Smooth muscle cell of the brain vasculature (primary cell): ENCODE measurements at places on chromosomes 1 and 21.

GRCh38 chr1:214107322-214108096, 119.7 kb downstream of the PROX1 start:
- no peak for DNase-seq

DNA sequence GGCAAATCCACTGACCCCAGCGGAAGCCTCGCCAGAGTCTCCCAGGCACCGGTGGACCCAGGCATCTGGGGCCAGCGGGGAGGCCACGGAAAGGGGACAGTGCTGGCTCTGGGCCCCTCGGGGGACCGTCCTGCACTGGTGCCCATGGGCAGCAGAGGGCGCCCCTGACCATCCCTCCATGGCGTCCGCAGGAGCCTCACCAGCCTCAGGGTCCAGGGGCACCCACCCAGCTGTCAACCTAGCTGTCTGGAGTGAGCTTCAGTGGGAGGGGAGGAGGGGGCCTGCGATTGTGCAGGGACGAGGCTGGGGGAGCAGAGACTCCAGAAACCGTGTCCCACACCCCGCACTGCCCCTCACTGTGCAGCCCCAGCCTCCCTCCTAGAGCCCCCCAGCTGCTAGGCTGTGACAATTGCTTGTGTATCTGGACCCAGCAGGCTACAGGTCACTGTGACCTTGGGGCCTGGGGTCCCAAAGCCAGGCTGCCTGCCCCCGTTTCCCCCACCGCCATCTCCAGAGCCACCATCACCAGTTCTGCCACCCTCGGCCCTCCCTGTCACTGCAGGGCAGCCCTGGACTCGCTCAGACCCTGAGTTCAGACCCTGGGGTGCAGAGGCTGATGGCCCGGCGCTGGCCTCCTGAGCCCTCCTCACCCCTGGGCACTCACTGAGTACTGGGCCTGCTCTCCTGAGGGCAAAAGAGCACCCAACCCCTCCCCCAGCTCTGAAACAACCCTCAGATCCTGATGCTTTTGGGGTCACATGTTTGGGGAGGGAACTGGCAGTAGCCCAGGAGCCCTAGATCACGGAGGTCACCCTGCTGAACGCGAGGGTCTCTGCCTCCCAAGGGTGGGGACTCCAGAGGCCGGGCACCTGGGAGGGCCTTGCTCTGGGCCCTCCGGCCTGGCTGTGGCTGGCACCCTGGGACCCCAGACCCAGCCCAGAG, 10.6 kb upstream of the COL6A1 start:
- DNase-seq: no peak

DNA sequence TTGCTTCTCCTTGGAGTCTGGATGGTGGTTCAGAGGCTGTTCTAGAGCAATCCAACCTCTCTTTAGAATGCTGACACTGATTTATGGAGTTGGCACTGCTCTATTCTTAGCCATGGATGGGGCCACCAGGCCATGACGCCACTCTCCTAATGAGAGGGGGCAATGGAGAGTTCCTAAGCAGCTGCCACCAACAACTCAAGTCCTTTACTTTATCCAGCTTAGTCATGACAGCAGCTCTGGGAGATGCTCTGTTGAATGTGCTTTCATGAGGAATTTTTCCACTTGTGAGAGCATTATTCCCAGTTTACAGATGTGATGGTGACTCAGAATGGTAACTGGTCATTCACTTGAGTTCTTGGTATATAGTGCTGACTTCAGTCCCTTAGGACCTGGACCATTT, 366.3 kb downstream of the HHAT start:
- DNase-seq: no peak

DNA sequence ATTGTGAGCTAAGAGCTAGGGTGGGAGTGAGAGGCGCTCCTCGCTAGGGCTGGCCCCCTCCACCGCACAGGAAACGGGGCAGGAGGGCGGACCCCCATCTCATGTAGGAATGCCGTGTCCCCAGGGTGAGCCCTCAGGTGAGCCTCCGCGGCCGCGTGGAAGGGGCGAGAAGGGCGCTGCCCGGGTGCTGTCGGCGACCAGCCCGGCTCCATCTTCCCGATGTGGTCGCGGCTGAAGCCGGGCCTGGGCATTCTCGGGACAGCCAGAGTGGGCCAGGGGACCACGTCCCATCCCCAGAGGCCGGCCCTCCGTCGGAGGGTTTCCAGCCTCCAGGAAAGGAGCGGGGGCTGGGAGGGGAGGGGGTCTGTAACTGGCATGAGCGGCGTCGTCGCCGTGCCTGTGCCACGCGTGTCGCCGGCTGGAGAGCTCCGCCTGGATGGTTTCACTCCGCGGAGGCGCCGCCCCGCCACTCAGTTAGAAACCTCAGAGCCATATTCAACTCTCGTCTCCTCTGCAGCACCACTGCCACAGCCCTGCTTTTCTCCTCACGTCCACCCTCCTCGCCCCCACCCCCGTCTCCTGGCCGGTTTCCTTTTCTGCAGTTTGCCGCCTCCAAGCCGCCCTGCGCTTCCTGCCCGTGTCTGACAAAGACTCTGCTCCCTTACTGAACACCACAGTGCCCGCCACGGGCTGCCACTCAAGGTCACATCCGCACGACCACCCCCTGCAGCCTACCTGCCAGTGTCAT, at the start of gene TMEM269:
Gene TMEM269, plus strand, starts transcription at position 46 of the 748 bp plus-strand sequence. CDS start 4,903 bp downstream, outside the sequence.
- DNase-seq: no peak

DNA sequence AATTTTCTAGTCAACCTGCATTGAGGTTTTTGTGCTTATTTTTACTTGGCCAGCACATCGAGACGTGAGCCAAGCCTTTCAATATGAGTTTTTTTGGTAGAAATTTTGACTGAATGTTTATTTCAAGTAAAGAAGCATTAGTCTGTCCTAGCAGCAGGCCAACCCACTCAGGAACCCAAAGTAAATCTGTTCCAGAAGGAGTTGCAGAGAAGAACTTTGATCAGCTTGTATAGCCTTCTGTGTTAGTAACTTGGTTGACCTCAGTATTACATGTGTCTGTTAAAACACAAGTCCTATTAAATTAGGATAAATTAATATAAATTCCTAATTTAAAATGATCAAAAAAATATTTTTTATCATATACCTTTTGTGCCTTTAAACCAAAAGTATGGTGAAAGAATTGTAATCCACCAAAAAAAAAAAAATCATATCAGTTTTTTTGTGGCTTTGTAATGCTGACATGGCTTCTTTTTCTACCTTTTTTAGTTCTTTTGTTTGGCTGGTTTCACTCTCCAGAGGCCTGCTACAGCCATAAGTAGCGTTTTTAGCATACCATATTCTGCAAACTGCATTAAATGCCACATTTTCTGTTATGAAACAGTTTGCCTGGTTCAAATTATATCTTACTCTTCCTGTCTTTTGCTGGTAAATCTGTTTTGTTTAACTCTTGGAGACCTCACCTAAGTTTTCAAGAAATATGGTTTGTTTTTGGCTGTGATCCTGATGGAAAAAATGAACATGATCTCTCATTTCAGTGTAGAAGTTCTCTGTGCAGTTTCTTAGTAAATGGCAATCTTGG, 39.5 kb downstream of the ATF6 start:
- no peak for DNase-seq

GRCh38 chr1:158055854-158056253, 62.4 kb downstream of the KIRREL1 start:
- DNase-seq: no peak

- DNase-seq: no peak
Observed at GRCh38 chr21:10641107-10641506, 119.7 kb downstream of the TPTE start.

DNA sequence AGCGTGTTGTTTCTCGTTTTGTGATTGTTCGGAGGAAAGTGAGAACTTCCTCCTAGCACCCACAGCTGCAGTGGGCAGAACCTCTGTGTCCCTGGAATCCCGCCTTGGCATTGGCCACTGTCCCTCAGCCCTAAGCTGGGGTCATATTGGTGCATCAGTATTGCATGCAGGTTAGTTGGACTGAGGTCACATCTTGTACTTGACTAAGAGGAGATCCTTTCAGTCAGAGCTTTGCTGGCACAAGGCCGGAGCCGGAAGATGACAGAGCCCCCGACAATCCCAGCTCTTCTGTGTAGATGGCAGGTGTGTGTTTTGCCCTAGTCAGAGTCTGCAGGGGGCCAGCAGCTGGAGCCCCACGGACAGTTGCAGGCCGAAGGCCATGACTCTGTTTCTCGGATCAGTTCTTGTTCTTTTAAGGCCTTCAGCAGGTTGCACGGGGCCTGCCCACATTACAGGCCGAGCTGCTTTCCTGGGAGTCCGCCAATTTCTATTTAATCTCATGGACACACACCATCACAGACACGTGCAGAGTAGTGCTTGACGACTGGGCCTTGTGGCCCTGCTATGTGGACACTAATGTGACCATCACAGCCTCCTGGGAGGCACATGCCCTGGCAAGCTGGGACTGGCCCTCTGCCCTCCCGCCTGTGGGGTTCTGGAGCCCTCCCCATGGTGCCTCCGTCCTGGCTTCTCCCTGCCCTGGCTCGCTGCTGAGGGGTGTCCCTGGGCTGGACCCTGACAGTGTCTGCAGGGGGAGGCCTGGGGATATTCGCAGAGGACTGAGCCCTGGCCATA, 14.9 kb downstream of the SNAP47 start:
- no peak for DNase-seq

- no peak for DNase-seq
Observed at GRCh38 chr21:31660591-31660990, 1.1 kb downstream of the SOD1 start.

DNA sequence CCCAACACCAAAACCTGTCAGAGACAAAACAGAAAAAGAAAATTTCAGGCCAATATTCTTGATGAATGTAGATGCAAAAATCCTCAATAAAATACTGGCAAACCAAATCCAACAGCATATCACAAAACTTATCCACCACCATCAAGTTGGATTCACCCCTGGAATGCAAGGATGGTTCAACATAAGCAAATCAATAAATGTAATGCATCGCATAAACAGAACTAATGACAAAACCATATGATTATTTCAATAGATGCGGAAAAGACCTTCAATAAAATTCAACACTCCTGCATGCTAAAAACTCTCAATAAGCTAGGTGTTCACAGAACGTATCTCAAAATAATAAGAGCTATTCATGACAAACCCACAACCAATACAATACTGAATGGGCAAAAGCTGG, 3.8 kb upstream of the OR2L5 start:
- no peak for DNase-seq

DNA sequence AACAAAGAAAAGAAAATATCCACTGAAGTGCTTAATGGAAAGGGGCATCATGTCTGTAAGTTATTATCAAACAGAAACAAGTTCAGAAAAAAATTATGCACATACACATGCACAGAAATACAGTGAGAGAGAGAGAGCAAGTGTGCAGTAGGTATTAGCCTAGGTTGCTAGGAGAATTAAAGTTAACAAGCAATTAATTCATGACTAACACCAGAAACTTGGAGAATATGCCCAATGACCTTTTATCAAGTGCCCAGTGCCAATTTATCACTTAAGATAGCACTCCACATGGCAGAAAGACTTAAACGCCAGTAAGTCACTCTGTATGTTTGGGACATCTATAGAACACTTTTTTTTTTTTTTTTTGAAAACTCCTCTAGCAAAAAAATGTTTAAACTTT, 56.2 kb upstream of the SLC16A1 start:
- DNase-seq: no peak

GRCh38 chr1:214116258-214116657, 128.5 kb downstream of the PROX1 start:
- DNase-seq: no peak

- DNase-seq: no peak
Observed at GRCh38 chr1:170623171-170623570, 40.8 kb upstream of the PRRX1 start.
